Activated CD4-positive, alpha-beta T cell treated with anti-CD3 and anti-CD28 coated beads, Interleukin-2, Interleukin-6, amounts not matched to agents 100 ng/mL and 50 ng/mL, durations not matched to agents 16 hours and 8 hours (primary cell): ENCODE measurements at places on chromosomes 16 and 17.
A peak's percentile ranks its signal among the peaks of the same experiment; 100 is the strongest.

GRCh38 chr17:70366386-70366785, 197.1 kb downstream of the KCNJ2 start:
- no peak for DNase-seq

DNA sequence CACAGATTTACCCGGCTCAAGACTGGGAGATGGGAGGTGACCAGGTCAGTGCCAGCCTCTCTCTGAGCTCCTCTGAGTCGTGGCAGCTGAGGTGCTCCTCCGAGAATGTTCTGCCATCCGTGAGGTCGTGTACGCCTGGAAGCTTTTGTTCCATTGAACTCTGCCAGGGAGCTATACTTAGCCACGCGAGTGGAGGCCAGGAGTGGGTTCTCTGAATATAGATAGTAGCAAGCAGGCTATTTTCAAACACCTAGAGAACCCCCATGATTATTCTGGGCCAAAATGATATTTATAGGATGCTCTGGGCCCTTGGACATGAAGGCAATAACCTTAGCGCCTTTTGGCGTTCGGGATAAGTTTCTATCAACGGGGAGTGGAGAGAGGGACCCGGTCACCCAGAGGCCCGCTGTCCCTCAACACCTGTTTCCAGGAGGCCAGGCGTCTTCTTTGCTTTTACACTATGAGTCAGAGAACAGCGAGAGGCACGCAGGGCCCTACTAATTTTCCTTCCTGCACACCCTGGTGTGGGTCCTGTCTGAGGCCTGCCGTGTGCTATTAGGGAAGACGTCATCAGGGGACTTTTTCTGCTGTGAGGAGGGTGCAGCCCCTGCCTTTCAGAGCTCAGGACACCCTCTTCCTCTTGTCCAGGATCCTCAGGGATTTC, 11.0 kb upstream of the MVD start:
- DNase-seq = no peak

DNA sequence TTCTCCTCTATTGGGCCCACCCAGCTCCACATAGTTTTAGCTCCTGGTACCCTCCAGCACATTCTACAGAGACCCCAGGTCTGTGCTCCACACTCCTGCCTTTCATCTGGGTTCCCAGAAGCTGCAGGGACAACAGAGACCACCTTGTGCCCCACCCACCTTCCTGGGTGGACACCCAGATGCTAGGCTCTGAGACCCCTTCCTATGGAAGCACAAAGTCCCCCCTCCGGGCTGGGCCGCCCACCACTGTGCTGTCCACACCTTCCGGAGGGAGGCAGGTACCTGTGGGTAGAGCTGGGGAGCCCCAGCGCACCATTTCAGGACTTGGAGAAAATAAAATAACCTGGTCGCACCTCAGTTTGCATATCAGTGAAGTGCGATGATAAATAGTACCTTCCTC, 224.9 kb upstream of the FOXF1 start:
- no peak for DNase-seq

GRCh38 chr16:75402821-75403475, 30.4 kb downstream of the CFDP1 start:
- peak; percentile 35 for DNase-seq

GRCh38 chr16:53780051-53780450, 76.1 kb downstream of the FTO start:
- no peak for DNase-seq
